ENCODE measurements at places on chromosomes 7 and 10.

GRCh38 chr10:58791137-58791536 lies 278.5 kb downstream of the BICC1 start:
- no peak for DNase-seq

DNA sequence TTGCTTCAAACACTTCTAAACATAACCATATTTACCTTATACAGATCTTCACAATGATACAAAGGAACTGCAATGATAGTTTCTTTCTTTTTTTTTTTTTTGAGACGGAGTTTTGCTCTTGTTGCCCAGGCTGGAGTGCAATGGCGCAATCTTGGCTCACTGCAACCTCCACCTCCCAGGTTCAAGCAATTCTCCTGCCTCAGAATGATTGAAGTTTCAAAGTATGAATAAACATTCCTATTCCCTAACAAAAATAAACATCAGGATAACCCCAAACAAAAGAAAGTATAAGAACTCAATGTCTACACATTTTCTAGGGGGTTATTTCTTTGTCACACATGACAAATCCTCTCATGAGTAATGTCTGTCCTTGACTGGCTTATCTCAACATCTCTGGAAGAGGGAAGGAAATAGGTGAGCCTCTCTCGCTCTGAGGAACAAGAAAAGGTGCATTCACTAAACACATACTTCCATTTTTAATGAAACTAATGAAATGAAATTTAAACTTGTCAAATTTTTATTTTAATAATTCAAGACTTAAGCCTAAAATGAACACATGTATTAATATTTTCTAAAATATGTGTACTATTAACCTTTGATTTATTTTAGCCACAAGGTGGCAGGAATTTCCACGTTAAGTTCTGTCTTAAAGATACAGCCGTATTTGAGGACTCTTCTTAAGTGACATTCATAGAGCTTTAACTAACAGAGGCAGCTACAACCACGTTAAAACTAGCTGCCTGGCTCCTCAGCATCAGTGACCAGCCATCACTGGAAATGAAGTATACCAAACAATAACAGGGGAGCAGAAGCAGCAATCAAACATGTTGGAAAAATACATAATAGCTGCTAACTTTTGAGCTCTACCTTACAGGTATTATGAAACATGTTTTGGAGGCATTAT lies 58.3 kb downstream of the MALSU1 start:
- peak; percentile 66 for DNase-seq

DNA sequence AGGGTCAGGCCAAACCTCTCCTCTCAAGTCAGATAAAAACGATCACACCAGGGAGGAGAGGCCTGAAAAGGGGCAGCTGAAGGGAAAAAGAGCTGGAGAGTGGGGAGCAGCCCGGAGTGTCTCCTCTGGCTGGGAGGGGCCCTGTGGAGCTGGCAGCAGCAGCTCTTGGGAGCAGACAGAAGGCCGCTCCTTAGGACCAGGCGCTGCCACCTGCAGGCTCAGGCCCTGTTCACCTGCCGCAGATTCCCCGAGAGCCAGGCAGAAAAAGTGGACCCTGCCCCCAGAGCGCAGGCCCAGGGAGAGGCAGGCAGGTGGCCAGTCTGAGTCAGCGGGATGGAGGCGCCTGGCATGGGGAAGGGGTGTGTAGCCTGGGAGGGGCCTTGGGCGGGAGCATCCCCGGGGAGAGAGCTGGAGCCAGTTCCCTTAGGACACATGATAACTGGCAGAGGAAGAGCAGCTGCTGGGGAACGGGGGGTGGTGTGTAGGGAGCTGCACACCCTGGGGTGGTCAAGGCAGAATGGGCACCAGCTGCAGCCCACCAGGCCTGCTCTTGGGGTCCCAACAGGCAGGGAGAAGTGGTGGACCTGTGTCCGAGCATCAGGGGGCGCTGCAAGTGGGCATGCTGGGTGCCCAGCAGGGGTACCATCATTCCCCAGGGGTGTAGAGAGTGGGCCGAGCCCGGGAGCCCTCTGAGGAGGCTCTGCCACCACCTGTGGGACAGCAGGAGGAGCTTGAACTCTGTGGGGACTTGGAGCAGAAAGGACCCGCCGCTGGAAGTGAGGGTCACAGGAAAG lies 177.2 kb upstream of the RHEB start:
- no peak for DNase-seq

DNA sequence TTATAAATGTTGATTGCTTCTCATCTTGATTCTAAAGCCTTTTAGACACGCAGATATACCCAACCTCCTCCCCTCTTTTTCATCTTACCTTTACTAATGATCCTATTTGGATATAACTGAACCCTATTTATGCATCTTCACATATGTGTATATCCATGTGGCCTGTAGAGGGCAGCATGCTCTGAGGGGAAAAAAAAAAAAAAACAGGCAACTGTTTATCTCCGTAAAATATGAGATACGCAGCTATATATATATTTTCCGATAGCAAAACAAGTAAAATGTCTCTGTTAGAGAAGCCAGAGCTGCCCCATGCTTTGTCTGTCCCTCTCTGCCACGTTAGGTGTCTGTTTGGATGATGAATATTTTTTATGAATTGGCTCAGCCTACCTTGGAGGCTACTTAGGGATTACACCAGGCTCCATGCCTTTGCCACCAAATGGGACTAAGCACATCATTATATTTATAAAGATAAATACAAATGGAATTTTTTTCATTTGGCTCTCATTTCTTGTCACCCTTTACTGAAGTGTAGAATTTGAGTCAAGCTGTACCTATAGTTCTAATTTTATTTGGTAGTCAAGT lies 174.8 kb upstream of the FZD1 start:
- peak; percentile 72 for DNase-seq

- DNase-seq: no peak
These were observed 29.9 kb downstream of the ADRB1 start for GRCh38 chr10:114073395-114074186.

Measured in foreskin fibroblast (primary cell).